Activated CD4-positive, CD25-positive, alpha-beta regulatory T cell (primary cell): ENCODE measurements at places on chromosomes 11 and 22.
A peak's percentile ranks its signal among the peaks of the same experiment; 100 is the strongest.

GRCh38 chr11:35944503-35945136, 758 bp downstream of the LDLRAD3 start:
- no peak for DNase-seq

DNA sequence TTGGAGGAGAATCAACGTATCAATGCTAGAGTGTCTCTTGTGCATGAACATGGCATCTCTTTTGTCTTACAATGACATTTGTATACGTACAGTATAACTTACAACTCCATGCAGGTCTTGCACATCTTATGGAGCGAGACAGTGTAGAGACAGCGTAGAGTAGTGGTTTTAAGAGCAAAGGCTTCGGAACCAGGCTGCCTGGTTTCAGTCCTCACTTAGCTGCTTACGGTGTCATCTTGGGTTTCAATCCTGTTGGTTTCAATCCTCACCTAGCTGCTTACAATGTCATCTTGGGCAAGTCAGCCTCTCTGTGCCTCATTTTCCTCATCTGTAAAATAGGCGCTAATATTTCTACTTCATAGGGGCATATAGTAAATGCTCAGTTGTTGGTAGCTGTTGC, 98.2 kb downstream of the PACS1 start:
- no peak for DNase-seq

DNA sequence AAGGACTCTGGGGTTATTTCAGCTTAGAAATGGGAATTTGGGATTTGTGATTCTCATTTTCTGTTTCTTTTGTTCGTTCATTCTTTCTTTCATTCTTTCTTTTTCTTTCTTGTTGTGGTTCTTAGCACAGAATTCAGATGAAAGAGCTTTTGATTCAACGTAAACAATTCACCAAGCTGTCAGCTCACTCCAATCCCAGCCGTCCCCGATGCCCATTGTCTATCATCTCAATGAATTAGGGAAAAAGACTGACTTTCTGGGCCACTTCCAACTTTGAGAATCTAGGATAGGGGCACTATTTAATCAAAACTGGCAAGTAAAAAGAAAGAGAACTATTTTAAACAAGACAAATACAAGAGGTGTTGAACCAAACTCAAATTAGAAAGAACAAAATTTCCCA, 25.1 kb upstream of the TMA7B start:
- no peak for DNase-seq

- peak; percentile 29 for DNase-seq
These were observed 17.0 kb downstream of the P2RY6 start for GRCh38 chr11:73288873-73289707.

DNA sequence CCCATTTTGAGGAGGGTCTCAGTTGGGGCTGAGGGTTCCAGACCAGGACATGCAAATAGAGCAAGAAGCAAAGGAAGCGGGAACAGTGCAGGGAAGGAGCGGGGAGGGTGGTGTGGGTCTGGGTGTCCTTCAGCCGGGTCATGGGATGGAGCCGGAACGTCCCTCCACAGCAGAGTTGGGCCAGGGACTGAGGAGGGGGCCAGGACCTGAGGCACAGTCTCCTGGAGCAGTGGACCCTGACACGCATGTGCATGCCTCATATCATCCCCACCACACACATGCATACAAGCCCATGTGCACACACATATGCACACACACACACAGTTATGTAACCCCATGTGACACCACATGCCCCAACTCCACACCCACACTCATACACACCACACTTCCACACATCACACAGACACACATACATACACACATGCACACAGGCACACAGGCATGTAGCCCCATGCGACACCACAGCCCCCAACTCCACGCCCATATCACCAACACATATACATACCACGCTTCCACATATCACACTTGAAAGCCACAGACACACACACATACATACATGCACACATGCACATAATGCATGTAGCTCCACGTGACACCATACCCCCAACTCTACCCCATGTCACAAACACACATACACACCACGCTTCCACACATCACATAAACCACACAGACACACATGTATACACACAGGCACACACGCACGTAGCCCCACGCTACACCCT, 1026.6 kb downstream of the BRD1 start:
- no peak for DNase-seq

- DNase-seq = no peak
These were observed 173.9 kb upstream of the B3GAT1 start for GRCh38 chr11:134585666-134586610.

- no peak for DNase-seq
These were observed 66.7 kb downstream of the MYEOV start for GRCh38 chr11:69360606-69361005.

GRCh38 chr11:118895093-118896039, 11.7 kb downstream of the CXCR5 start:
- DNase-seq = peak; percentile 27

DNA sequence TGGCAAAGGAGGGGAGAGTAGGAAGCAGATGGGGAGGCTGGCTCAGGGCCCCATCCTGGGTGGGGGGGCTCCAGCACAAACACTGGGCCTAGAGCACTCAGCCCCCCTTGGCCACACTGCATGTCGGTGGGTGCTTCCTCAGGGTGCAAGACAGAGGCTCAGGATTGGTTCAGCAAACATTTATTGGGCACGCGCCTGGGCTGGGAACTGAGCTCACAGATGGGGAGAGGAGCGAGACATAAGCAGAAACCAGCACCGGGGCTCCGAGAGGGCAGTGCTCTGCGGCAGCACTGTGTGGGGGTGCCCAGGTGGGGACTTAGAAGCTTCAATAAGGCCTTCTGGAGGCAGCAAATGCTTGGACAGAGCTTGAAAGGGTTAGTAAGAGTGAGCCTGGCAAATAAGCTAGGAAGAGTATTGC, 12.1 kb upstream of the EHD1 start:
- no peak for DNase-seq

GRCh38 chr11:46119352-46120216, 1.7 kb downstream of the PHF21A start:
- peak; percentile 12 for DNase-seq

DNA sequence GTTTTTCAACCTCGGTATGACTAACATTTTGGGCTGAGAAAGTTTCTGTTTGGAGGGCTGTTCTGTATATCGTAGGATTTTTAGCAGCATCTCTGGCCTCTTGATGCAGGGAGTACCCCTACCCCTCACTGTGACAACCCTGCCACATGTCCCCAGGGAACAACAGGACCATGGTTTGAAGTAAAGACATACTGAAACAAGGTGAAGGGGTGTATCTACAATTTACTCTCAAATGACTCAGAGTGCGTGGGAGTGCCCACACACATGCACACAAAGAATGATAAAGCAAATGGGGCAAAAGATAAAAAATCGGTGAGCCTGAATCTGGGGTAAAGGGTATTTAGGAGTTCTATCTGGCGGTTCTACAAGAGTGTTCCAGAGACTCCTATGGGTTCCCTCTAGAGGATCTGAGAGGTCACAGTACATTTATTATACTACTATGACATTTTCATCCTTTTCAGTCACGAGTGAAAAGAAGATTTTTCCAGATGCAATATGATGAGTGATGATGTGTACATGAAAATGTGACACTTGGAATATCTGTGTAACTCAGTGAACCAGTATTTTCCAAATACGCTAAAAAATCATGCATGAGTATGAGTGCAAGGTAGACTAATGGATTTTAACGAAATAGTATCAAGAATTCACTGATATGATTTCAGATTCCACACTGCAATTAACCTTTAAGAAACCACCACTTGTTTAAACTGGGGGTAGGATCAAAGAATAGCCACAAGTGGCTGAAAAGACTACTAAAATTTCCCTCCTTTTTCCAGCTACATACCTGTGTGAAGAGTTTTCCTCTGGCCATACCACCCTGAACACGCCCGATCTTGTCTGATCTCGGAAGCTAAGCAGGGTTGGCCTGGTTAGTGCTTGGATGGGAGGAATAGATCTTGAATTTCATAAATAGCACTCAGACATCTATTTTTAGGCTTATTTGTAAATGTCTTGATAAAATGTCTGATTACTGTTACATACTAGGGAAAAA, 56.3 kb upstream of the YPEL1 start:
- DNase-seq = peak; percentile 23

GRCh38 chr11:69644962-69645675, 4.2 kb downstream of the CCND1 start:
- DNase-seq = no peak

- no peak for DNase-seq
These were observed 1955.1 kb upstream of the RAG2 start for GRCh38 chr11:38553148-38553547.

GRCh38 chr11:86243396-86243795, 1.2 kb upstream of the EED start:
- DNase-seq = no peak

- no peak for DNase-seq
These were observed 21.9 kb upstream of the LYVE1 start for GRCh38 chr11:10590218-10590915.

DNA sequence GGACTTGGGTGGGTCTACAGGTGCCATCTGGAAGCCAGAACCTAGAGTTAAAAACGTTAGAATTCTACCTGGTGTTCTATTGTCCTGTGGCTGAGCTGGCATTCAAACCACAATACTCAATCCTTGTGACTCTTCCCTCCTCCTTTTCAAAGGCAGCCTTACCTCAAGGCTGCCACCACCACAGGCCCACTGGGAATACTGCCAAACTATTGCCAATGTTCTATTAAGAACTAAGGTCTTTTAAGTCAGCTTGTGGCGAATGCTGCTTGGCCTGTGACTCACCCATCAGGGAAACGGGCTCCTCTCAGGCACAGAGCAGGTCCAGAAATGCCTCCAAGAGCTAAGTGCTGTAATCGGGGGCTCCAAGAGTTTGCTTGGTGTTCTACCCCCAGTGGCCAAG, 1008.4 kb downstream of the JRKL start:
- DNase-seq = no peak

DNA sequence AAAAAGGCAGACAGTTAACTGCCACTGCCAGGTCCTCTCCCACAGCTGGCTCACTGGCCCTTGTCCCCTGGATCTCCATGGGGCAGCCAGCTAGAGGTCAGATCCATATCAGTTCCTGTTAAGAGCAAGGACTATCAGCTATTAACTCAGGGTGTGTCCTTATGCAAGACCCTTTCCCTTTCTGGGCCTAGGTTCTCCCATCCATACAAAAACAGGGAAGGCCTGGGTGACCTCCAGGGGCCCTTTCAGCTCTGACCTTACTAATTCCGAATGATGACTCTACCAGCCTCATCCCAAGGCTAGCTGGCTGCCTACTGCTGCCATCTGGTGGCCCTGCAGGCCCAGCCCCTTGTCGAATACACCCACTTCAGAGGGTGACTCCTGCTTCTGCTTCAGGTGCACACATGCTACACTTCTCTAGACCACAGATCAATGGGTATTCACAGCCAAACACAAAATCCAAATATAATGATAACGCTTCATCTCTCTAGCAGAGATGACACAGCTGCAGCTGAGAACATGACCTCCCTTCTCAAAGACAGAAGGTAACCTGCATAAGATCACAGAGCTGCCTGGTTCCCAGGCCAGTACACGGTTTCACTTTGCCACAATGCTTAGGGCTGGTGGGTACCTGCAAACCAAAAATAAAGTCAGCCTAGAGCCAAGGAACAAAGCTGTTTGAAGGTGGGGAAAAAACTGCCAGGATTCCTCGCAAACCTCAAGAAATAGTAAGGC, 34.1 kb downstream of the SERGEF start:
- DNase-seq = no peak

GRCh38 chr11:73358071-73358470, 18.1 kb upstream of the RELT start:
- DNase-seq = no peak

DNA sequence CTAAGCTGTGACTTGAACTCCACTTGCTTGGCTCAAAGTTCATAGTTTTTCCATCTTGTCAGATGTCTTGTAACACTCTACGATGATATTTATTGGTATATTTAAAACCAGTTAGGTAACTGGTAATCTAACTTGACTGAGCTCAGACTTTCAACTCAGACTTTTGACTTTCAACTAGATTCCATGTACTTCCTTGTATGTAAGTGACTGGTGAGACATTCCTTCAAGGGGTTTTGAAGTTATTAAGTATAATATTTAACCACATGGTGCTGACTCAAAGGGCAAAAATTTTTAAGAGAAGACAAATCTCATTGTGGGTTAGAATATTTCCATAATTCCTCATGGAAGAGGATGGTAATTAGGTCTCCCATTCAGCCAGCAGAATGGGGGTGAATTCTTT, 631.3 kb upstream of the ANO5 start:
- DNase-seq = no peak

- DNase-seq = no peak
These were observed 9.9 kb downstream of the TTC12 start for GRCh38 chr11:113324250-113324649.

DNA sequence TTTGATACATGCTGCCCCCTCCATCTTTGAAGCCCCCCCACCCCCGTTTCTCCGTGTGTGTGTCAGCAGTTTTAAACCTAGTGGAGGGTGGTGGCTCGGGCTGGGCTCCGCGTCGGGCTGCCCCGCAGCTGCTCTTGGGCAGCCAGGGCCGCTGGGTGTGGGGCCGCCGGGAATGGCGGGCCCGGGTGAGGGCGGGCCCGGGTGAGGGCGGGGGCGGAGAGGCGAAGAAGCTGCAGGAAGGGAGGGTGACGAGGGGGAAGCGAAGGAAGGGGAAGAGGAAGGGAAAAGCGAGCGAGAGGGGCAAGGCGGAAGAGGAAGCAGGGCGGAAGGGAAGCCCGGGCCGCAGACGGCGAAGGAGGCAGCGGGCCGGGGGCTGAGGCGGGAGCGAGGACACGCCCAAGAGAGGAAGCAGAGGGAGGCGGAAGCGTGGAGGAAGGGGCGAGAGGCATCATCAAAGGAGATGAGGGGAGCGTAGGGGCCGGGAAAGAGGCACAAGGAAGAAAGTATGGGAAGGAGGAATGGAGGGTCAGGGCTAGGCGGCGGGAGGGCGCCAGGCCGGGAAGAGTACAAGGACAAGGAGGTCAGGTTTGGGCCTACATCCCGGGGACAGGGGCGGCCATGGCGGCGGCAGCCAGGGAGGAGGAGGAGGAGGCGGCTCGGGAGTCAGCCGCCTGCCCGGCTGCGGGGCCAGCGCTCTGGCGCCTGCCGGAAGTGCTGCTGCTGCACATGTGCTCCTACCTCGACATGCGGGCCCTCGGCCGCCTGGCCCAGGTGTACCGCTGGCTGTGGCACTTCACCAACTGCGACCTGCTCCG, 82.4 kb downstream of the BCR start:
- DNase-seq = no peak

GRCh38 chr11:80916173-80916798, 1475.5 kb upstream of the TENM4 start:
- DNase-seq = no peak

- no peak for DNase-seq
These were observed 2.3 kb upstream of the VSIG2 start for GRCh38 chr11:124754309-124754708.

DNA sequence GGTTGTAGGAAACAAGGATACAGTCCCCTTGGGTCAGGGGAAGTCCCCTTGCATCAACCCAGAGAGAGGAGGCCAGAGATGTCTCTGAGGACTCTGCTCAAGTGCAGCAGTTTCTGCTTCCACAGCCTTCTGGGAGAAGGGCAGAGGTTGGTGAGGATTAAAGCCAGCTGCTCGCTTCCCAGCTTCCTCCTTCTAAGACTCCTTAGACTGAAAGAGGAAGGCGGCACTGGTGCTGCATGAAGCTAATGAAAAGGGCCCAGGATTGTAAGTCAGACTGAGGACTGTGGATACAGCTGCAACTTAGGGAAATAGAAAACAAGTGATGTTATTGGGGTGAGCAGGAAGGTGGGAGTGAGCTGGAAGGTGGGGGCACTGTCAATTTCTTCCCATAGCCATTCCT, at the start of gene OR52K1:
Gene OR52K1 (plus strand): TSS at position 202 of the 400 bp plus-strand sequence. CDS start 6,255 bp downstream, outside the sequence.
- DNase-seq = no peak

GRCh38 chr11:14148653-14149273, 186.2 kb downstream of the SPON1 start:
- DNase-seq = no peak

GRCh38 chr11:110797453-110797852, 85.2 kb upstream of the ARHGAP20 start:
- DNase-seq = no peak
